ENCODE measurements at places on chromosomes 4 and X. TPM values are rescaled to one million over a fixed set of nuclear protein-coding genes. Genes with fewer than 3 reads are reported as not detected.

CCNB3 gene
- total RNA-seq, result 0.32 TPM

MAGEE1 gene
- 0.76 TPM for total RNA-seq

DCUN1D4 gene
- 23.8 TPM for total RNA-seq

F9 gene
- not detected for total RNA-seq

DNA sequence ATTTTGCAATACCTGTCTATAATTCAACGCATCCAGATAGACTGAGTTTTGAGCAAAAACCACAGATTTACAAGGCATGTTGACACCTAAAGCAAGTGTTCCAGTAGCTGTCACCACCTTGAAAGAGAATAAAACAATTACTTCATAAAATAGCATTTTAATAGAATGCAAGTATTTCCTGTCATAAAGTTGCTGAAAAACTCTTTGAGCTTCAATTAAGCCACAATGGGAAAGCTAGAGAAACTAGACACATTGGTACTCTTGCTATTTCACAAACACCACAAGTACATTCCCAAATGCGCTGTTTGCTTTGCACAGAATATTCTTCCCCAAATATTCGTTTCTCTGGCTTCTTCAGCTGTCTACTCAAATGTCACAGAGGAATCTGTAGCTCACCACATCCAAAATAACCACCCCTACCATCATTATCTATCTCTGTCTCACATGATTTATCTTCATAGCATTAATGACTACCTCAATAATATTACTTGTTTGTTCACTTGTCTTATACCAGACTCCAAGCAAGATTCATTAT is 70.3 kb downstream of the DDX60 start:
- DNase-seq, result no peak

DNA sequence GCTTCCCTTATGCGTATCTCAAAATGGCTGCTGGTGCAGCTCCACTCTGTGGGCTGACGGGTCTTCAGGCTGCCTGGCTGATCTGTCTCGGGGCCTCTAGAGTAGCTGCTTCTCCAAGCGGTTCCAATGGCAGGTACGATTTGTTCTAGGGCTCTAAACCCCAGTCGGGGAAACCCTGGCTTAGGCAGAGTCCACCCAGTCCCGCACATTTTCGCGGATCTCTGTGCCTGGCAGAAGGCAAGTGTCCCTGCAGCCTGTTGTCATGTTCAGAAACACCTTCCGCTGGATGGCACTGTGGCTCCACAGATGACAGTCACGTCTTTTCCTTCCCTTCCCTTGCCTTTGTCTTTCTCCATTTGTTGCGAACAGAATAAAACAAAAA is 54.4 kb downstream of the NBDY start:
- DNase-seq, result peak; percentile 88

- DNase-seq, result no peak
These were observed 9.5 kb downstream of the HPRT1 start for GRCh38 chrX:134469486-134469885.

GRCh38 chrX:64885850-64886249 is 90.4 kb downstream of the ZC4H2 start:
- peak; percentile 66 for DNase-seq

- DNase-seq, result peak; percentile 36
These were observed 1.1 kb downstream of the OCIAD2 start for GRCh38 chr4:48905363-48906015.

DNA sequence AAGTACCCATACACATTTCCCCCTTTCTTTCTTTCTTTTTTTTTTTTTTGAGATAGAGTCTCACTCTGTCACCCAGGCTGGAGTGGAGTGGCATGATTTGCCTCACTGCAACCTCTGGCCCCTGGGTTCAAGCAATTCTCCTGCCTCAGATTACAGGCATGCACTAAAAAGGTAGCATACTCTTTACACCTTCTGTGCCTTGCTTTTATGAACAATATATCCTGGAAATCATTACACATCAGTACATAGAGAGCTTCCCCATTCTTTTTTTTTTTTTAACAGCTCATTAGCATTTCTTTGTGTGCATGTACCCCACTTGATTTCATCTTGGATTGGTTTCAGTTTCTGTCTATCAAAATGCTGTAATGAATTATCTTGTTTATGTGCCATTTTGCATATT is 18.6 kb upstream of the HSD17B10 start:
- DNase-seq, result no peak

- peak; percentile 38 for DNase-seq
These were observed 37.2 kb downstream of the FRMD7 start for GRCh38 chrX:132090403-132091159.

GRCh38 chr4:107862658-107863057 is 37.9 kb downstream of the SGMS2 start:
- DNase-seq, result no peak

- no peak for DNase-seq
These were observed 19.1 kb upstream of the HERC6 start for GRCh38 chr4:88359558-88359957.

- no peak for DNase-seq
These were observed 32.5 kb downstream of the TACC3 start for GRCh38 chr4:1753697-1754311.
